ENCODE measurements at places on chromosomes 4 and X. TPM values are rescaled to one million over a fixed set of nuclear protein-coding genes. Genes with fewer than 3 reads are reported as not detected.
A peak's percentile ranks its signal among the peaks of the same experiment; 100 is the strongest.

DNA sequence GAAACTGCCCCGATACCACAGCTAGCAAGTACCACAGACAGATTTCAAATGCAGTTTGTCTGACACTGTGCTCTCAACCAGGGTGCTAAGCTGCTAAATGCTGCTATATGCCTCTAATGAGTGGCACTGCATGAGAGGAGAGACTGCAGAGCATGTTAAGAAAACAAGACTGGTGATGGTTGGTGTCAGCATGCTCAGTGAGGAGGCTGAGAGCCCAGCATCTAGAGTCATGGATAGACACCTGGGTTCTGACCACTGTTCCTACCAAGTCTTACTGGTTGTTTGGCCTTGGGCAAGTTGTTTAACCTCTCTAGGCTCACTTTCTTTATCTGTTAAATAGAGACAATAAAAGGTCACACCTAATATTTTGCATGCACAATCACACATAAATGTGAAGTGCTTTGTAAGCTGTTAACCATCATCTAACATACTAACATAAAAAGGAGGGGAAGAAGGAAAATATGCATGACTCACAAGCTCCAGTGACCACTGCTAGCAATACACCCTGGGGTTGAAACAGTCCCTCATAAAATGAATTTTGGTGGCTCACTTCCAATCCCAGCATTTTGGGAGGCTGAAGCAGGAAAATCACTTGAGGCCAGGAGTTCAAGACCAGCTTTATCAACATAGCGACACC lies 20.7 kb downstream of the HHIP start:
- no peaks in the 10 kb centered on the region for H3K27me3 ChIP-seq
- no peaks in the 10 kb centered on the region for H3K4me1 ChIP-seq
- H3K36me3 ChIP-seq = no peaks in the 10 kb centered on the region
- no peak overlapping the region for H3K27ac ChIP-seq
- DNase-seq = no peak

PHKA1 gene
- total RNA-seq = 7.5 TPM

DNA sequence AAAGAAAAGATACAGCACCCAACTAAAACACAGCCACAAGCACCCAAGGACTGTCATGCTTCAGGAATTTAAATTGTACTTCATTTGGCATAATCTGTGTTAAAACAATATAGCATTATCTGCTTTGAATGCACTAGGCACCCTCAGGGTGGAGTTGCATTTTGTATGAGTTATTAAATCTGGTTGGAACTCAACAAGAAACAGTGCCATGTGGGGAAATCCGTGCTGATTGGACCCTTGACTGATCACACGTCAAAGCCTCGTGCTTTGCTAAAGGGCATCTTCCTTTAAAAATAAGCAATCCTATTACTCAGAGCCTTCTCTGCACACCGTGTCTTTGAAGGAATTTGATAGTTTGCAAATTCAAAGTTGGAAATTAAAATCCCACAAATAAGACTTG lies 35.4 kb downstream of the IGFBP7 start:
- peaks cover 19% of the 10 kb centered on the region for H3K27me3 ChIP-seq
- H3K27ac ChIP-seq = no peak overlapping the region
- H3K4me3 ChIP-seq = no peak overlapping the region
- no peaks in the 10 kb centered on the region for H3K36me3 ChIP-seq
- no peaks in the 10 kb centered on the region for H3K4me1 ChIP-seq
- DNase-seq = no peak

DNA sequence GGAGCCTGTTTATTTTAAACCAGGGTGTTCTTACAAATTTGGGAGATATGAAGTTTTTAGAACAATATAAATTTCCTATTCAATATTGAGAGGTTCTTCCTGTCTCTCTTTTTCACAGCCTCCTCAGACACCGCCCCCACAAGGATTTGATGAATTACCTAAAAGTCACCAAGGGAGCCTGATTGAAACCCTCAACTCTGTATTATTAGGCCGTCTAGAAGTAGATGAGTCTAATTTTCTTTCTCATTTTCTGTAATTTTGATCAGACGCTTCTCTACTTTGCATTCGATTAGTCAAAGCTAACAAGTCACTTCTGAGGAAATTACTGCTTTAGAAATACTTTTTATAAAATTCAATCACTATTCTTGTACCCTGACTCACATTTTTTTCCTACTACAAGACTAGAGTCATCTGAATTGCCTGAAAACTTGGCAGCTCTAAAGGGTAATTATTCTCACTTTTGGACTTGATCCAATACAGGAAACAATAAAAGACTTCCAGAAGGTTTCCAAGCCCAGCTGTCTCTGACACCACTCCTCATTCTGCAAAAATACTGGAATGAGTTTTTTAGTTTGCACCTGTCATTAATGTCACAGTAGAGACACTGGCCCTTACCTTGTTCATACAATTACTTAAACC lies 111.2 kb downstream of the ELOVL6 start:
- H3K36me3 ChIP-seq = peaks cover 4% of the 10 kb centered on the region
- no peaks in the 10 kb centered on the region for H3K27me3 ChIP-seq
- peaks cover 73% of the 10 kb centered on the region for H3K4me1 ChIP-seq
- peak overlapping the region; percentile 68 for H3K4me3 ChIP-seq

GRCh38 chr4:911871-912490 lies 20.1 kb downstream of the GAK start:
- no peak for DNase-seq
- no peak overlapping the region for H3K27ac ChIP-seq
- peaks cover 21% of the 10 kb centered on the region for H3K4me1 ChIP-seq

- H3K27ac ChIP-seq = peak overlapping the region; percentile 92
- peak overlapping the region; percentile 96 for H3K4me3 ChIP-seq
- H3K36me3 ChIP-seq = no peaks in the 10 kb centered on the region
- DNase-seq = no peak
- H3K27me3 ChIP-seq = no peaks in the 10 kb centered on the region
- H3K4me1 ChIP-seq = peaks cover 29% of the 10 kb centered on the region
These were observed 2.2 kb downstream of the FUNDC2 start for GRCh38 chrX:155028877-155029291.

DNA sequence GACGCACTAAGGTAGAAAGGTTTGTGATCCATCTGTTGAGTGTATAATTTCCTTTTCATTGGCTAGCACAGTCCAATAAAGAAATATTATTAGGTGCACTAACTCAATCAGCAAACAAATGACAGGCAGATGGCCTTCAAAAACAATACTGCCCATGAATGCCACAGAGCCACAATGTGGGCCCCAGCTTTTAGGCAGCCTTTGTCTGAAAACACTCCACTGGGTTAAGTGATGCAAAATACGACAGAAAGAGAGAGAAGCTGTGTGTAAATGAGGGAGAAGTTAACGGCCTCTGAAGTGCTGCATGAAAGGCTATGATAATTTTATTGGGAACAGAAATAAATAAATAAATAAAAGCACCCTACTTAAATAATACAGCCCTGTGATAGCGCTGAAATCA lies 274.6 kb downstream of the NKX6-1 start:
- no peaks in the 10 kb centered on the region for H3K27me3 ChIP-seq
- no peak overlapping the region for H3K27ac ChIP-seq
- H3K4me1 ChIP-seq = no peaks in the 10 kb centered on the region
- no peaks in the 10 kb centered on the region for H3K36me3 ChIP-seq
- no peak for DNase-seq

DNA sequence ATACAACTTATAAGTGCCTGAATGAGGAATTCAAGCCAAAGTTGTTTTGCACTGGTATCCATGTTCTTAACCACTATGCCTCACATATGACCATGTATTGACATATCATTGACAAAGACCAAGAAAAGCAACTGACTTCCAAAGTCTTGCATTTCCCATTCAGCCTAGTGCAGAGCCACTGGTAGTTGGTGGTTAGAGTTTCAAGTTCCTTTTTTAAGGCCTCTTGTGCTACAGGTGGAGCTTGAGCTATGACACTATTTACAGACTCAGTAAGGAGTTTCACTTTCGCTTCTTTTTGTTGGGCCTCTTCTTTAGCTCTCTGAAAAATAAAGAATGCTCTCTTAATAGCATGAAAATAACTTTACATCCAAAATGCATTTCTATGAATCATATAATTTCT lies 763.0 kb downstream of the DMD start:
- DNase-seq = no peak
- H3K27me3 ChIP-seq = no peaks in the 10 kb centered on the region
- no peak overlapping the region for H3K4me3 ChIP-seq
- H3K36me3 ChIP-seq = peaks cover 2% of the 10 kb centered on the region

USP17L30 gene
- total RNA-seq = not detected

EMD gene
- total RNA-seq = 91.0 TPM

GRCh38 chr4:4720646-4721045 lies 138.8 kb upstream of the MSX1 start:
- H3K4me1 ChIP-seq = no peaks in the 10 kb centered on the region
- no peak overlapping the region for H3K4me3 ChIP-seq
- no peak for DNase-seq

SEPTIN11 gene
- 10.5 TPM for total RNA-seq

DNA sequence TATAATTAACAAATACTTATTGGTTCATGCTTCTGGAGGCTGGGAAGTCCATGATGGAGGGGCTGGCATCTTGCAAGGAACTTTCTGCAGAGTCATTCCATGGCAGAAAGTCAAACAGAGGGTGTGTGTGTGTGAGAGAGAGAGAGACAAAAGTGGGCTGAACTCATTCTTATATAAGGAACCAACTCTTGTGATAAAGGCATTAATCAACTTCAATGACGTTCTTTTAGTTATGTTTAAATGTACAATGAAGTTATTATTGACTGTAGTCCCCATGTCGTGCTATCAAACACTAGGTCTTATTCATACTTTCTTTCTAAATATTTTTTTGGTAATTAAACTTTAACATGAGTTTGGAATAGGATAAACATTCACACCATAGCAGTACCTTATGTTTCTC lies 1408.8 kb downstream of the STIM2 start:
- H3K4me3 ChIP-seq = no peak overlapping the region
- no peak overlapping the region for H3K27ac ChIP-seq
- no peaks in the 10 kb centered on the region for H3K27me3 ChIP-seq

DNA sequence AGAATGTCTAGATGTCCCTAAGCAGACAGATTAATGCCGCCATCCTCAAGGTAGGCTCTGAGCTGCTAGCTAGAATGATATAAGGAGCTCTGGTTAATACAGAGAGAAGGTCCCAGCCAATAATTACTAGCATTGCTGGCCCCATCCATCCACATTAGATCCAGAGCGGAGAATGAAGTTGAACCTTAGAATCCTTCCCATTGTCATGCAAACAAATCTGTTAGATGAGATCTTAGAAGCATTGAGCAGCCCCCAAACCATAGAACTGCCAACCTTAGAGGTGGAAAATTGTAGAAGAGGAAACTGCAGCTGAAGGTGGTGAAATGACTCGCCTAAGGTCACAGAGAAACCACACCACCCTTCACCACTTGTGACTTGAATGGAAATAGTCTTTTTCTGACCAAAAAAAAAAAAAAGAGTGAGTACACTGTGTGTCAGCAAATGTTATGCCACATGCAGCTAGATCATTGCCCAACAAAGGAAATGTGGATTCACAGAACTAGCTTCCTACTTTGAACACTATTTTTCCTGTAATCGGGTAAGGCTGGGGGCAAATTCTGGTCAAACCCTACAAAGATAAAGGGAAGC lies 162.1 kb downstream of the SMIM20 start:
- peak overlapping the region; percentile 98 for H3K27ac ChIP-seq
- H3K4me3 ChIP-seq = peak overlapping the region; percentile 80
- H3K27me3 ChIP-seq = no peaks in the 10 kb centered on the region
- DNase-seq = peak; percentile 78
- peaks cover 14% of the 10 kb centered on the region for H3K36me3 ChIP-seq

FAM156B gene
- 20.3 TPM for total RNA-seq

- no peaks in the 10 kb centered on the region for H3K27me3 ChIP-seq
- no peak overlapping the region for H3K27ac ChIP-seq
- H3K4me3 ChIP-seq = no peak overlapping the region
- no peaks in the 10 kb centered on the region for H3K36me3 ChIP-seq
- peaks cover 14% of the 10 kb centered on the region for H3K4me1 ChIP-seq
These were observed 65.4 kb downstream of the SPRY1 start for GRCh38 chr4:123462007-123462406.

STEEP1 gene
- 22.1 TPM for total RNA-seq

DNA sequence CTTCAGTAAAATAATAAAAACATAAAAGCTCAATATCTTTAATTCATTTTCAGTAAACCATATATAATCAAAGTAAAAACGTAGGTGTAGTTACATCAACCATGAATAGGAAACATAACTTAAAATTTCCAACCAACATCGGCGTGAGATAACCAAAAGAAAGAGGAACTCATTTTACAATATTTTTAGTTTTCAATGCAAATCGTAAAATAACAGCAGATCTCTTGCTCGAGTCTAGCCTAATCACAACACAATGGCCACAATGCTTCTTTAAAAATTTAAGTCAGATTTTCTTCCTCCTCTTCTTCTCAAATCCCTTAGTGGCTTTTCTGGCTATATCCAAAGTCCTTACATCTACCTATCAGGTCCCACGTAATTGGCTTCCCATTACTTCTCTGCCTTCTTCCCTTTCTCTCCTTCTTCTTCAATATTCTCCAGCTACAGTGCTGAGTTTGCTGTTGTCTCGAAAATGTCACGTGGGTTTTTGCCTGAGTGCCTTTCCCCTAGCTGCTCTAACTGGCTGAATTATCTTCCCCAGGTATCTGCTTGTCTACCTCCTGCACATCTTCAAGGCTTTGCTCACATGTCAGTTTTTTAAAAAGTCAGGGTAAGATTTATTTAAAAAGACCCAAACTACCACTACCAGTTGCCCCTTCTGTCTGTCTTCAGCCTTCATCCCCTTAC lies 90.9 kb upstream of the BANK1 start:
- no peaks in the 10 kb centered on the region for H3K27me3 ChIP-seq
- H3K4me3 ChIP-seq = no peak overlapping the region
- H3K27ac ChIP-seq = no peak overlapping the region
- H3K36me3 ChIP-seq = no peaks in the 10 kb centered on the region
- no peak for DNase-seq

GPR78 gene
- total RNA-seq = not detected

DNA sequence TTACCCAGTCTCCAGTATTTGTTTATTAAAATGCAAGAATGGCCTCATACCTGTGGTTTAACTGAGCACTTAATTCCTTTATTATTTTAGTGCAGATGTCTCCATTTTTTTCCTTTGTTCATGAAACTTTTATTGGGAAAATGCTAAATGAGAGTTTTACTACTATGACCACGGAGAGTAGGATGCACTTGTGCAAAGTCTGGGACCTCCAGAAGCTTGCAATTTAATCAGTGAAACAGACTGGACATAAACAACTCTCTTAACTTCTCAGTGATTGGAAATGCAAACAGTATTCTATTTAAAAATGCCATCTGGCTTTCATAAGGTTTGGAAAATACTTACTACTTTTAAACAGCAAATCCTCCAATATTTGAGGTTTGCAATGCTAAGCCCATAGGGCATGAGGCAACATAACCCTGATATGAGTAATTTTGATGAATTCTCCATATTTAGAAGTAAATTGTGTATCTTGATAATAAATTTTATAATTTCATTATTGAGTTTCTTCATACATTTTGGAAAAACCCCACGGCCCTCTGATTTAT lies 718.7 kb upstream of the MAGEB2 start:
- DNase-seq = no peak
- no peak overlapping the region for H3K27ac ChIP-seq

- peaks cover 10% of the 10 kb centered on the region for H3K4me1 ChIP-seq
- H3K4me3 ChIP-seq = no peak overlapping the region
These were observed 34.5 kb upstream of the CDKN2AIP start for GRCh38 chr4:183409934-183410333.

MAGEB1 gene
- not detected for total RNA-seq

- no peak overlapping the region for H3K4me3 ChIP-seq
- no peaks in the 10 kb centered on the region for H3K27me3 ChIP-seq
- H3K4me1 ChIP-seq = no peaks in the 10 kb centered on the region
- no peak overlapping the region for H3K27ac ChIP-seq
These were observed 28.2 kb upstream of the MID1 start for GRCh38 chrX:10648614-10649013.

GRCh38 chr4:106659371-106659770 lies 290.8 kb upstream of the GIMD1 start:
- no peak overlapping the region for H3K27ac ChIP-seq
- H3K27me3 ChIP-seq = no peaks in the 10 kb centered on the region
- H3K4me3 ChIP-seq = no peak overlapping the region
- no peak for DNase-seq

Data from activated T-cell treated with anti-CD3 and anti-CD28 coated beads, Interleukin-2, amount 50 U/mL, for 72 hours (primary cell).